NCI-H460 (cell line): ENCODE measurements at places on chromosomes 2 and 18. TPM values are rescaled to one million over a fixed set of nuclear protein-coding genes. Genes with fewer than 3 reads are reported as not detected.

DNA sequence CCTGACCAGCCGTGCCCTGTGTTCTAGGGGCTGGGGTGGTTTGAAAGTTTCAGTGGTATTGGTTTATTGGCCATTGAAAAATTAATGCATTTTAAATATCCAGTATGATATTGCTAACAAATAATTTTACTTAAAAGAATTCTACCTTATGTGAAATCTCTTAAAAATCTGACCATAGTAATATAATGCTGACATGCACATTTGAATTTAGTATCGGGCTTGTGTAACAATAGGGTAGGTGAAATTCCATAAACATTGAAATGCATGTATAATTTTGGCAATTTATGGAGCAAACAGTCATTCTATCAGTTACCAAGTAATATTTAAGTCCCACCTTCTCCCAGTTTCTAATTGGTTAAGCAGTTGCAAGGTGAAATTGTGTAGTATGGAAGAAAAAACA, 170.5 kb downstream of the DCDC2C start:
- no peak for DNase-seq

DNA sequence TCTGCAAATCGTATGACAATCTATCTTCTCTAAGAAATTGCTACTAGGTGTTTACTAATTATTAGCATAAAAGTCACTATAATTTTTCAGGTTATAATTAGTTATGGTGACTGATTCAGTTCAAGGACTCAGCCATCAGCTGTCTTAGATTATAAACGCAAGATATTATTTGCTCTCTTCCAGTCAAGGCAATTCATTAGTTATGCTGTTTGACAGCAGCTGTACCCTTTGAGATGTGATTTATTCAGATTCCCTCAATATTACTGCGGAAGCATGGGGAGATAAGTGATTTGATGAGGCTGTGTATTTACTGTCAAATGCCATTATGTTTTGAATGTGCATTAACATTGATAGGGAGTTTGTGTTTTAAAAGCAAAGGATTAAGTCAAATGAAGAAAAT, 558.9 kb upstream of the FSIP2 start:
- no peak for DNase-seq

- no peak for DNase-seq
Measured at GRCh38 chr2:36775806-36776205, 79.3 kb downstream of the VIT start.

- DNase-seq, result no peak
Measured at GRCh38 chr18:52553441-52553840, 213.4 kb downstream of the DCC start.

DNA sequence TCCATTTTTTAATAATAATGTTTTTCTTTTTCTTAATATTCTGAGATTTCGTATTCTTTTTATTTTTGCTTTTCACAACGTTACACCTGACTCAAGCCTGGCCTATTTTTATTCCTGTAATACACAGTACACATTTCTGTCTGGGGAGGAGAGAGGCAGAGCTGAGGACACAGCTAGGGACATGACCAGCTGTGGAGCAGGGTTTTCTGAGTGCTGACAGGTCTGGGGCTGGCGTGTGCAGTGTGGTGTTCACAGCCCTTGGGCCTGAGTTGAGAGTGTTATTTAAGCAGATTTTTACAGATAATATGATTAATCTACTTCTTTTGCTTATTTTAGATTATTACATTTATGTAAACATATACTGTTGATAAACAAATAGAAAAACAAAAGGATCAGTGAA, 55.9 kb downstream of the ZAP70 start:
- DNase-seq, result no peak

DNA sequence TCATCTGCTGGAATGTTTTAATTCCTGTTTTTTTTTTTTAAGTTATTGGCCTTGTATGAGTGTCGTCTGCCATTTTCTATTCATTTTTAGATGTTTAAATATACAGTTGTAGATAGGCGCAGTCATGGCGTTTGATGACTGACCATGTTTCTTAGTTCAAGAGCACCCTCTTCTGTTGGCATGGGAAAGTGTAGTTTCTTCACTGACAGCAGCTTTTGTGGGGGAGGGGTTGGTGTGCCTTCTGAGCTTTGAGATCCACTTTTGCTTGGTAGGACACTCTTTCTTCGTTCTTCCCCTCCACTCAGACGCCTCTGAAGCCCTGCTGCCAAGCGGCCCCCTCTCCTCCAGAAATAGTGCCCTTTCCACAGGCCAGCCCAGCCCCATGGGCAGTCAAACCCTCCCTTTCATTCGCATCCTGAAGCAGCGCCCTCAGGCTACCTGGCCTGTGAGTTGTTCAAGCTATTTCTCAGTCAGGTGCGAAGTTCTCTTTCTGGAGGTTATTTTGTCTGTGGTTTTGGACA, 492.0 kb downstream of the TNS1 start:
- DNase-seq, result peak; percentile 81

DNA sequence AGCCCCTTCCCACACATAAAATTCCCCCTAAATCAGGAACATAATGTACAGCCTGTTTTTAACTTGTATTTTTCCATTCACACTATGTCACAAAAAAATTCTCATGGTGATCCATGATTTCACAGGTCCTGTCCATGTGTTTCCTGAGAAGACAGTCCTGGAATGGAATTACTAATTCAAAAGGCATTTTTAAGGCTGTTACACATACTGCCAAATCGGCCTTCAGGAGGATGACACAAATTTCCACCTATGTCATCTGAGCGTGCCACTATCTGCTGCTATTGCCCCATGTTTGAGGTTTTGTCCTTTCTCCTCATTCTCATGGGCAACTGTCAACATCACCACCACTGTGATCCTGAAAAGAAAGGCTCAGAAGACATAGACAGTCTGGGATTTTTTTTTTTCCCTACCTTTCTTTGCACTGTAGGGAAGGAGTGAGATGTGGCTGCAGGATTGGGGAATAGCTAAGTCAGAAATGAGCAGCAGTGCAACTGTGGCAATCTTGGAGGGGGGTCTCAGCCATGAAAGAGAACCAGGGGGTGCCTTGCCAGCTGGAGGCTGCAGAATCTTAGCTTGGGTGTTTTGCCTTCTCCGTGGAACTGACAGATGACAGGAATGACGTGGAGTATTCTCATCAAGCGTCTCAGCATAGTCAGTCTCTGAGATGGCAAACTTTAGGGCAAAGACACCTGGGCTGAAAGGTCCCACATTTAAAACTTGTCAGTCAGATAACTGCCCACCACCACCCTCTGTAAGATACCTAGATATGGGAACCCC, 73.4 kb downstream of the MARCHF4 start:
- no peak for DNase-seq

GRCh38 chr2:26767894-26768487, 3.9 kb downstream of the SLC35F6 start:
- no peak for DNase-seq

DNA sequence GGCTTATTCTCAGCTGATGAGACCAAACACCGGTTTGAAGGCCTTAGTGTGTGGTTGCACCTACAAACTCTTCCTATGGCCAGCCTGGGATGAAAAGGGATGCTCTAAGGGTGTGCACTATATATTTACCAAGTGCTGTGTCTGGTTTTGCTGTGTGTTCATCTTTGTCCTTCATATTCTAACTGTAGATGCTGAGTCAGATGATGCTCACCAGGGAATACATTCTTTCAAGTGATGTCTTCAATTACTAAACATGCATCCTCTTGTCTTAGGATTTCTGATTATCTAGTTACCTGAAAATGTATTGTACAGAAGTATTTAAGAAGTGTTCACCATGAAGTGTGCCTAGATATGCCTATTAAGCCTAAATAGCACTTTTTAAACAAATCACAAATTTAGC, 1111.6 kb upstream of the ZEB2 start:
- no peak for DNase-seq

GRCh38 chr2:3305952-3306351, 71.7 kb downstream of the EIPR1 start:
- no peak for DNase-seq

- DNase-seq, result no peak
Measured at GRCh38 chr2:182625814-182626213, 90.2 kb upstream of the DNAJC10 start.

DNA sequence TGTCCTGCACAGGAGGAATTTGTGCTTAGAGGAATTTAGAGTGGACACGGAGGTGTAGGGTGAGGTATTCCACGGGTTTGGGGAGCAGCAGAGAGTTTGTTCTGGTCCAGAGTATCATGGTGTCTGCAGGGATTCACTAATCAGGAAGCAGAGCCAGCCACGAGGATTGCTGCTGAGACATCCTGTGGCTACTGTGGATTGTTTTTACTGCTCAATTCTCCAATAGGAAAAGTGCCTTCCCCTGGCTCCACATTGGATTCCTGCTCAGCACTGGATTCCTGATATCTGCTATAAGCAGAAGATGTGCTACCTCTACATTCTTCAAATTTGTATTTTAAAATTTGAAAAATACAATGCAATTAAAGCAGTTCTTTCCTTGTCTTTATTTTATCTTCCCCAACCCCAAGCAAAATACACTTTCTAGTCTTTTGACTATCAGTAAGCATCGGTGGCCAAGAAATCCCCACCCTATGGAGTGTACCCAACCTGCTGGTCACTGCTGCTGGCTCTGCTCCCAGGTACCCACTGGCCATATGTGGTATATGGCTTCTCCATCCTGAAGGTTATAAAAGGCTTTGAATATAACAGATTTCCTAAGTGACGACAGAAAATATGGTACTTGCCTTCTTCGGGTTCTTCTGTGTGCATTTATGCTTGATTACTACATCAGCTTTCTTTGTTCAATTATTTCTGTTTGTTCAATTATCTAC, 1403.0 kb upstream of the NXPH2 start:
- DNase-seq, result no peak

GRCh38 chr2:205762881-205763280, 80.6 kb downstream of the NRP2 start:
- no peak for DNase-seq

DNA sequence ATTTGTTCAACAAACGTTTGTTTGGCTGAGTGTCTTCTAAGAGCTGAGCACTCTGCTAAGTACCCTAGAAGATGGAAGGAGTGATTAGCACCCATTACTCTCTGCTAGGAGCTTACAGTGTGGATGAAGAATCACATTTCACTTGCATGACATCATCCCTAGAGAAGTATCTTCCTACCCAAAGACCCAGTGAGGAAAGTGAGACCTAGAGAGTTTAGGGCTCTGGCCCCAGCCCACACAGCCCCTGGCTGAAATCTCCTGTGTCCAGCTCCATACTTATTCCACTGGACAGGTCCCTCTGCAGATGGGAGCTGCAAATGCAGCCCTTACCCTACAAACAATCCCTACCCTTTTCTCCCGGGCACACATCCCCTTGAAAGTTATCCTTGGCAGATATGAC, 26.8 kb upstream of the EPAS1 start:
- no peak for DNase-seq

GRCh38 chr2:241511091-241511741, 2.8 kb upstream of the STK25 start:
- DNase-seq, result no peak

DNA sequence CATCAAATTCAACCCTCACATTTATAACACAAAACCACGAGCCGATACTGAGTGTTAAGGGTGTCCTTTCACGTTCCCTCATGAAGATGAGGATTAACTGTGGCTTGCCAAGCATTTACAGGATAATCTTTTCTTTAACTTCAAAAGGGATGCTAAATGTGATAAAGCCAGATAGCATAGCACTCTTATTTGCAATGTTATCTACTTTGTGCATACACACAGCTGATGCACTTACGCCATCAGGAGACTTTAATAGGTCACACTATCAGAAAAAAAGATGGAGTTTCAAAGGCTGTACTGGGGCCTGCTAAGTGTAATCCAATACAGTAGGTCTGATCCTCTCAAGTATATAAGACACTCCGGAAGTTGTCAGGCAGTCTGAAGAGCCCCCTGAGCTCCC, 572.7 kb downstream of the PIK3C3 start:
- no peak for DNase-seq

CYB5A gene
- 72.0 and 84.4 TPM in 2 replicates for total RNA-seq

MARCHF4 gene
- 0.97 and 1.7 TPM in 2 replicates for total RNA-seq

ZNF804A gene
- total RNA-seq, result 4.3 and 4.9 TPM in 2 replicates

FAM237A gene
- not detected in 2 replicates for total RNA-seq

STEAP3 gene
- 9.4 and 11.1 TPM in 2 replicates for total RNA-seq

REEP1 gene
- total RNA-seq, result 0.55 TPM in 1 of 2 replicates, not detected in the other
